ENCODE measurements at places on chromosomes 12 and 14.

DNA sequence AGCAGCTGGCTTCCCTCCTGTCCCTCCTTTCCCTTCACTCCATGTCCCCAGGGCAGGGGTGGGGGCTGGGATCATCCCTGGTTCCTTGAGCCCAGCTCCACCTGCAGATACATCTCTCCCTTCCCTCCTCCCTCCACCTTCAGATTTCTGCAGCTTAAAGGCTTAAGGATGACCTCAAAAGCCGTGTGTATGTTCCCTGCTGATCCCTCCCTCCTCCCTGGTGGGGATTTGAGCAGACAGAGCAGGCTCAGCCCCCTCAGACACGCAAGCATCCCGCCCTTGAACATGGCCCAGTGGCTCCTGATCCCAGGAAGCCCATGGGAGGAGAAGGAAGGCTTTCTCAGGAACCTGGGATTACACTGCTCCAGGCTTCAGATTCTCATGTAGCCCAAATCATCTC lies 82.9 kb upstream of the RIN3 start:
- no peak for DNase-seq

DNA sequence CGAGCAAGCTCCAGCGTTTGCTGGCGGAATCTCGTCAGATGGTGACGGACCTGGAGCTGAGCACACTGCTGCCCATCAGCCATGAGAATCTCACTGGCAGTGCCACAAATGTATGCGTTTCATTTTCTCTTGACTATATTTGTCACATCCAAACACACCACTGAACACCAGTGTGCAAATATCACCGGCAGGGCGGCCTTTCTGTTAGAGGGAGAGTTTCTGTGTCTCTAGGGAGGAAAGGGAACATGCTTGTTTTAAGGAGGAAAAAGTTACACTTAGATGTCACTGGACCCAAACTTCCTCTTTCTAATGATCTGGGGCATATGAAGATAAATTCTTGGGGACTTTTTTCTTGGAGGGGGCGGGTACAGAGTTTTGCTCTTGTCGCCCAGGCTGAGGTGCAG lies 21.9 kb upstream of the HIP1R start:
- no peak for DNase-seq

DNA sequence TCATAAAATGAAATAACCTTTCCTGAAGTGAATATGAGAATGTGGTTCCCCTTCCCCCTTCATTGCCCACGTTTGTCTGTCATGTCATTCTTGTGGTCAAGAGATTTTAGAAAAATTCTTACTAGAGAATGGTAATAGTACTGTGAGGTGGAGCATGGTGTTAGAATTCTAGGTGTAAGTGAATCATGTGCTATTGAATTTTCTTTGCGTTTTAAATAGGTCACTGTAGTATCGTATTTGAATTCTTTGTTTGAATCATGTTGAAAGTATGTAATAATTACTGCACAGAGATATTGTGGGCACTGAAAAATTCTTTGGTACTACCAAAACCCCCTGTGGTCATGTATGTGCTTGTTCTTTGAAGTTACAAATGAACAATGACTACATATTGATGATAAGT lies 49.9 kb downstream of the FUT8 start:
- DNase-seq: no peak

DNA sequence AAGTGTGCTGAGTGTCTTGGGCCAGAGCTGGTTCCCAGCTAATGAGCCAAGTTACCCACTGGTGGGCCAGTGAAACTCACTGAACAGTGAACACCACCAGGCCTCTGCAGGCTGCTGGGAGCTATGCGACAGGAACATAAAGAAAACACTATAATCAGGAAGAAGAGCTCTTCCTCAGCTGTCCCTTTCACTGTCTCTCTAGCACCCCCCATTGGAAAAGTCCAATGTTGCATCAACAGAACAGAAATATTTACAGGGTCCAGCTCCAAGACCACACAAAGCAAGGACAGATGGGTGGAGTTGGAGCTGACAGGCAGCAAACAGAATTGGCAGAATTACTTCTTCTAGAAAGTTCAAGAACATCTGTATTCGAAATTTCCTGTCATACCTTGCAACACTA lies 903.6 kb upstream of the TMEM132C start:
- no peak for DNase-seq

DNA sequence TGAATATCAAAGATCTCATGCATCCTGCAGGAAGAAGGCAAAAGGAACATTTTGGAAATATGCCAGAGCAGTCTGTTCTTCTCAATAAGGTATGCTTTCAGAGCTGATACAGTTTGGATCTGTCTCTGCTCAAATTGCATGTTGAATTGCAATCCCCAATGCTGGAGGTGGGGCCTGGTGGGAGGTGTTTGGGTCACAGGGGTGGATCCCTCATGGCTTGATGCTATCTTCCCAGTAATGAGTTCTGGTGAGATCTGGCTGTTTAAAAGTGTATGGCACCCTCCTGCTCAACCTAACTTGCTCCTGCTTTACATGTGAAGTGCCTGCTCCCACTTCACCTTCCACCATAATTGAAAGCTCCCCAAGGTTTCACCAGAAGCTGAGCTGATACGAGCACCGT lies 76.6 kb downstream of the RIN3 start:
- DNase-seq: no peak

GRCh38 chr14:85565862-85566296 lies 35.9 kb downstream of the FLRT2 start:
- DNase-seq: no peak

DNA sequence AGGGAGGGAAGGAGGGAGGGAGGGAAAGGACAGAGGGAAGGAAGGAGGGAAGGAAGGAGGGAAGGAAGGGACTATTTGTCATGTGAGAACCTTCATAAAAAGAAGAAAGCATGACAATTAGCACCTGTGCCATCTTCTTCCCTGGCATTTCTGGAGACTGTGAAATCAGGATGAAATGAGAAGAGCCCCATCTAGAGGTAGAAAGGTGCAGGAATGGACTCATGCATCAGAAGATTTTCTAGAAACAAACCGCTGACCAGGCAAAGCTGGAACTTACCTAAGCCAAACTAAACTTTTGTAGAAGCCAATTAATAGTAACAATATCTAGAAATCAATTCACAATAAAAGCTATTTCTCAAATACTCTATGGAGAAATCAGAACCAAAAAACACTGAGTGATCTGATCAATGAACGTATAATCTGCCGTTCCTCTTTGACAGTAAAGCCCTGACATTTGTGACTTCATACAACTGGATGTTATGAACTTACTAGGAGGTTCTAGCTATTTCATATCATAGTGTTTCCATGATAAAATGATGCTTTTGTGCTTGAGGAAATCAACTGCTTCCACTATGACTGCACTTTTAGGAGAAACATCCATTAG lies 24.4 kb upstream of the CRACR2A start:
- no peak for DNase-seq

- no peak for DNase-seq
Observed at GRCh38 chr12:18955594-18955993, 173.9 kb upstream of the PLEKHA5 start.

DNA sequence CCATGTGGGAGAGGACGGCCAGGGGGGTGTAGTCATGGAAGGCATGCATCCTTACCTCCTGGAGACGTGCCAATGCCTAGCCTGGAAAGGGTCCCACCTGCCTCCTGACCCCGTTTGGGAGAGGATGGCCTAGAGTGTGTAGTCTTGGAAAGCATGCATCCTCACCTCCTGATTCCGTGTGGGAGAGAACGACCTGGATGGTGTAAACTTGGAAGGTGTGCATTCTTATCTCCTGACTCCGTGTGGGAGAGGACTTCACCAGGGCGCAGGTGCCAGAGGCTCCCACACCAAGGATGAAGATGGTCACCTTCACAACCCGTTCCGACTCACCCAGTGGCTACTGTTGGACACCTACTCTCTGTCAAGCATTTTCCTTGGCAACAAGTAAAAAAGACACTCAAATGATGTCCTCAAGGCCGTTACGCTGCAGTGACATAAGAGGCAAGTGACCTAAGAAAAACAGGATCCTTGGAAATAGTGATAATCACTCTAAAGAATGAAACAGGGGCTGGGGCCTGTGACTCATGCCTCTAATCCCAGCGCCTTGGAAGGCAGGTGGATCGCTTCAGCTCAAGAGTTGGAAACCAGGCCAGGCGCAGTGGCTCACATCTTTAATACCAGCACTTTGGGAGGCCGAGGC lies 37.5 kb upstream of the FZD10 start:
- DNase-seq: no peak

GRCh38 chr12:6185961-6186827 lies 14.0 kb upstream of the CD9 start:
- DNase-seq: no peak

DNA sequence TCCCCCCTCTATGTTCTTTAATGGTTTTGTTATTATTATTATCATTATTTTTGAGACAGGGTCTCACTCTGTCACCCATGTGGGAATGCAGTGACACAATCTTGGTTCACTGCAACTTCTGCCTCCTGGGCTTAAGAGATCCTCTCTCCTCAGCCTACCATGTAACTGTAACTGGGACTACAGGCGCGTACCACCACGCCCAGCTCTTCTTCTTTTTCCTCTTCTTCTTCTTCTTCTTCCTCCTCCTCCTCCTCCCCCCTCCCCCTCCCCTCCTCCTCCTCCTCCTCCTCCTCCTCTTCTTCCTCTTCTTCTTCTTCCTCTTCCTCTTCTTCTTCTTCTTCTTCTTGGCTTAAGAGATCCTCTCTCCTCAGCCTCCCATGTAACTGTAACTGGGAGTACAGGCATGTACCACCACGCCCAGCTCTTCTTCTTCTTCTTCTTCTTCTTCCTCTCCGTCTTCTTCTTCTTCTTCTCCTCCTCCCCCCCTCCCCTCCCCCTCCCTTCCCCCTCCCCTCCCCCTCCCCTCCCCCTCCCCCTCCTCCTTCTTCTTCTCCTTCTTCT lies 5.4 kb upstream of the KRT7 start:
- DNase-seq: no peak

DNA sequence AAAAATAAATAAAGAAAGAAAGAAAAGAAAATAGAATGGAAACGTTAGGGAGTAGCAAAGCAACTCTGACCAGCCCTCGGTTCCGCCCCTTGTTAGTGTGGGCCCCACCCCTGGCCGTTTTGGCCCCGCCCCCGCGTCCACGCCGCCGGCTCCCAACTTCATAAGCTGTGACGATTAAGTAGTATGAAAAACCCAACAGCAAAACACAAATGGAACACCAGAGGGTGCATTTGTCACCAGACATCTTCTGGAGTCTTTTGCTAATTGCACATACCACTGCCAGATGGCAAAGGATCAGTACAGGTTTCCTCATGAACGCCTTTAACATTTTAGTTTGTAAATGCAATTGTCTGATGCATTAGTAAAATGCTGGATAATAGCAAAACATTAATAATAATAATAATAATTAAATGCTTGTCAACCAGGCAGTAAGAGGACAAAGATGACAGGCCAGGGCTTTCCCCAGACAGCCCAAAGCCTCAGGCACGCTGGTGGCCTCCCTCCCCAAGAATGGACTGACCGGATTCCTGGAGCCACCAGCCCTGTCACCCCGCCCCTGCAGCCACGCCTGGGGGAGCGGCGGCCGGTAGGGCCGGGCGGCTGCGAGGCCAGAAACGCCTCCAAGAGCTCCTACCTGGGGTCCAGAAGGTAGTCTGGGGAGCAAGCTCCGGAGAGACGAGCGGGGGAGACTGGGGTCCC lies 23.6 kb downstream of the HSP90AA1 start:
- peak; percentile 55 for DNase-seq

- DNase-seq: no peak
Observed at GRCh38 chr14:68111097-68111852, 291.7 kb downstream of the RAD51B start.

GRCh38 chr12:65570451-65571130 lies 253.7 kb upstream of the HMGA2 start:
- no peak for DNase-seq

- no peak for DNase-seq
Observed at GRCh38 chr12:109358154-109358869, 10.6 kb downstream of the MYO1H start.

DNA sequence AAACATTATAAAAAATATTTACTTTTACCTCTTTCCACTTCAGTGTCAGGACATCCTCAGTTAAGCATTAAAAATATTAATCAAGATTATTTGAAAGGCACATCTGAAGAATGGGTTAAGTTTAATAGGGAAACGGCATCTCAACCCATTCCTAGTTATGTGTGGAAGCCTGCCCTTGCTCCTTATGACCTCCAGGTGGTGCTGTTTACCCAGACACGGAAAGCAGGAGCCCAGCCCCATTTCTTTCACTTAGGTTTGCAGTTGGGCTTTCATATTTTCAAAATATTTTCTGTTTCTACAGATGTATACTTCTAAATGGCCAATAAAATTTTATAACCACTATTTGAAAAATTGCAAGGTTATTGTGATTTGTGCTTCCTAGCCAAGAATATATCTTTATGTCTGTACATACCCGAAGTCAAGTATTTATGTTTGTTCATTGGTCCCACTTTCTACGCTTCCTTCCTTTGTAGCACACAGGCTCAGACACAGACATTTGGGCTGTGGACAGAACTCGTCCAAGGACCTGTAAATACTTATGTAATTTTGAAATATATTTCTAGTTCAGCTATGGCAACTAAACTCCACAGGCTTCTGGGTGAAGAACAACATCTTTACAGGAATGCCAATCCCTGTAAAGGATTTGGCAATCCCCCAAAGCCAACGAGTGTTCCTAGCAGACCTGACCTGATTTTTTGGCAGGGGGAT lies 247.1 kb downstream of the AKAP6 start:
- peak; percentile 52 for DNase-seq

DNA sequence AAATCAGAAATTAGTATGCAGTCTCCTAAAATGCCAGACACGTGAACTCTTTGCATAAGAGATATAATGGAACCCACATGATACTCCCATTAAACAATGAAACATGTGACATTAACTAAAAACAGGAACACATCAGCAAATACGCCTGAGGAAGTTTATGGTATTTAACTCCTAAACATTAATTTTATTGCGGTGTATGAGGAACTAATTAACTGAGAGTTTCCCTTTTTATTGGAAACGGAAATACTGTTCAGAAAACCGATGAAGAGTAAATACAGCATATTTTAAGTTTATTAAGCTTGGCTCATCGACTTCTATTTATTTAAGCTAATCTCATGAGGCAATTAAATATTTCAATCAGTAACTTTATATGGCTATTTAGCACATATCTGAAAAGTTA lies 290.3 kb downstream of the SOX5 start:
- DNase-seq: no peak

DNA sequence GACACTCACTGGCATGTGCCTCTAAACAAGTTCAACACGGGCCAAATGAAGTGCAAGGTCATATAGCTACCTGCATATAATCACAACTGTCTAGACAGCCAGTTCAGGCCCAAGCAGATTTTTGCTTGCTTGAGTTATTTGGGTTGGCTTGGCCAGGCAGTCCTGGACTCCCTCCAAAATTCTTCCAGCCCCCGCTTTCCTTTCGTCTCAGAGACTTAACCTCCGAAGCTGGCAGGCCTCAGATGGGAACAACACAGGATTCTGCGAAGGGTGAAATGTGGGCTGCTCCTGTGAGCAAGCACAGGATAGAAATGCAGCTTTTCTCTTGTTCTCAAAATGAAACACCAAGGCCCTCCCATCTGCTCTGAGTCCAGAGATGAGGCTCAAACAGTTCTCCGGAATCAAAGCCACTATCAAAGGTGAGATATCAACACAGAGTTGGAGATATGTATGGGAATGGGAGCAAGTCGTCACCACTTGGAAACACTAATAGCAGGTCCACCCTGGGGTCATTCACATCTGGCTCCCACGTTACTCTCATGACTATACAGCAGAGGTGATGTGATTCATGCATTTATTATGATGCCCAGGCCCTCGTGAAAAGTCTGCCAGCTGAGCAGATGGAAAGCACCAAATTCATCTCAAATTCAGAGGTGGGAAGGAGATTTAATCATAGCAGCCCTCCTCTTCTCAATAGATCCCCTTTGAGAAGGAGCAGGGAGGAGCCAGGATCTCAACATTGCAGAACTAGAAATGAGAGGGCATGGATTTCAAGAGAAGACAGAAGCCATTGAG lies 389.8 kb downstream of the NUAK1 start:
- DNase-seq: peak; percentile 85

GRCh38 chr12:122830517-122831214 lies 4.6 kb upstream of the HIP1R start:
- no peak for DNase-seq

Measured in dorsolateral prefrontal cortex (tissue), 122 donors.